H9 (cell line): ENCODE measurements at places on chromosomes 6 and 20. TPM values are rescaled to one million over a fixed set of nuclear protein-coding genes. Genes with fewer than 3 reads are reported as not detected.

The FAM162B gene
- 2.1 and 2.3 TPM in 2 replicates for total RNA-seq

The BPIFB4 gene
- total RNA-seq = not detected in 2 replicates

The BTN1A1 gene
- total RNA-seq = 0.15 and 0.18 TPM in 2 replicates

The ZNF165 gene
- total RNA-seq = 5.8 and 6.3 TPM in 2 replicates

The SMPDL3A gene
- 0.59 and 0.68 TPM in 2 replicates for total RNA-seq

The SMOC2 gene
- 1.8 and 2.1 TPM in 2 replicates for total RNA-seq

The PNLDC1 gene
- not detected in 2 replicates for total RNA-seq

The GRIK2 gene
- total RNA-seq = 0.70 and 0.90 TPM in 2 replicates

The PRPH2 gene
- total RNA-seq = 0.31 and 0.39 TPM in 2 replicates

The HCRTR2 gene
- total RNA-seq = not detected in 2 replicates

The LY6G6C gene
- 0.24 TPM in 1 of 2 replicates, not detected in the other for total RNA-seq

The ASIP gene
- total RNA-seq = not detected in 2 replicates

The CEP43 gene
- 33.6 and 35.4 TPM in 2 replicates for total RNA-seq

The CTAGE9 gene
- total RNA-seq = 0.13 TPM in 1 of 2 replicates, not detected in the other

The PGK2 gene
- not detected in 2 replicates for total RNA-seq

The MAP1LC3A gene
- 24.3 and 25.9 TPM in 2 replicates for total RNA-seq

The STK35 gene
- 65.2 and 66.2 TPM in 2 replicates for total RNA-seq

The CENPQ gene
- 14.5 and 15.5 TPM in 2 replicates for total RNA-seq

The TNXB gene
- total RNA-seq = 5.0 and 5.2 TPM in 2 replicates

The TMEM200A gene
- 6.1 and 6.4 TPM in 2 replicates for total RNA-seq

The NKAIN2 gene
- total RNA-seq = 0.17 and 0.29 TPM in 2 replicates

The BANF2 gene
- not detected in 2 replicates for total RNA-seq

The GFOD1 gene
- total RNA-seq = 6.1 TPM in 2 replicates

The CDKN1A gene
- total RNA-seq = 17.4 and 19.1 TPM in 2 replicates

The IPCEF1 gene
- 0.48 and 0.77 TPM in 2 replicates for total RNA-seq

The RIPPLY2 gene
- total RNA-seq = 0.90 TPM in 2 replicates

The SALL4 gene
- 276 and 279 TPM in 2 replicates for total RNA-seq

The GLP1R gene
- total RNA-seq = 0.85 and 1.0 TPM in 2 replicates

The PRR3 gene
- 15.8 and 17.0 TPM in 2 replicates for total RNA-seq

The PACSIN1 gene
- 7.0 and 7.6 TPM in 2 replicates for total RNA-seq

The OR14J1 gene
- not detected in 2 replicates for total RNA-seq

The TCF15 gene
- total RNA-seq = 2.0 and 2.7 TPM in 2 replicates

The DAAM2 gene
- total RNA-seq = 1.0 and 1.1 TPM in 2 replicates

The ZDHHC14 gene
- 1.7 and 2.2 TPM in 2 replicates for total RNA-seq

The PRKN gene
- total RNA-seq = 1.3 and 2.0 TPM in 2 replicates

The PKIG gene
- total RNA-seq = 23.0 and 27.0 TPM in 2 replicates

The KHDC1L gene
- total RNA-seq = 0.37 TPM in 1 of 2 replicates, not detected in the other

The WDR27 gene
- 38.4 and 48.7 TPM in 2 replicates for total RNA-seq

The CGAS gene
- 1.7 and 1.8 TPM in 2 replicates for total RNA-seq

The MCHR2 gene
- total RNA-seq = not detected in 2 replicates

The FAM217A gene
- not detected in 2 replicates for total RNA-seq

The CAGE1 gene
- 0.28 TPM in 1 of 2 replicates, not detected in the other for total RNA-seq

The TFAP2D gene
- not detected in 2 replicates for total RNA-seq

The ACSS1 gene
- total RNA-seq = 0.61 TPM in 2 replicates

The SYS1 gene
- total RNA-seq = 18.6 and 21.0 TPM in 2 replicates

The RUNX2 gene
- total RNA-seq = 0.15 and 0.26 TPM in 2 replicates
